GM12878 (cell line): ENCODE measurements at places on chromosomes 5 and 9. TPM values are rescaled to one million over a fixed set of nuclear protein-coding genes. Genes with fewer than 3 reads are reported as not detected.

Gene STPG3
- polyA plus RNA-seq, result not detected in 2 replicates

Gene TUSC1
- polyA plus RNA-seq, result not detected in 2 replicates

Gene SPEF2
- not detected in 2 replicates for polyA plus RNA-seq

Gene HAPLN1
- 0.21 and 0.24 TPM in 2 replicates for polyA plus RNA-seq

Gene NSMF
- 6.1 and 8.9 TPM in 2 replicates for polyA plus RNA-seq

Gene FOXD1
- not detected in 2 replicates for polyA plus RNA-seq

Gene RNF180
- polyA plus RNA-seq, result 0.27 and 0.48 TPM in 2 replicates

Gene ABCA2
- polyA plus RNA-seq, result 0.35 and 0.36 TPM in 2 replicates

Gene SLC9A3
- 2.5 and 3.1 TPM in 2 replicates for polyA plus RNA-seq

Gene PCDHB8
- polyA plus RNA-seq, result not detected in 2 replicates
